ENCODE measurements at places on chromosomes 1 and 21.
A peak's percentile ranks its signal among the peaks of the same experiment; 100 is the strongest.

GRCh38 chr1:40036574-40036973 is 4.0 kb upstream of the CAP1 start:
- no peak for DNase-seq

DNA sequence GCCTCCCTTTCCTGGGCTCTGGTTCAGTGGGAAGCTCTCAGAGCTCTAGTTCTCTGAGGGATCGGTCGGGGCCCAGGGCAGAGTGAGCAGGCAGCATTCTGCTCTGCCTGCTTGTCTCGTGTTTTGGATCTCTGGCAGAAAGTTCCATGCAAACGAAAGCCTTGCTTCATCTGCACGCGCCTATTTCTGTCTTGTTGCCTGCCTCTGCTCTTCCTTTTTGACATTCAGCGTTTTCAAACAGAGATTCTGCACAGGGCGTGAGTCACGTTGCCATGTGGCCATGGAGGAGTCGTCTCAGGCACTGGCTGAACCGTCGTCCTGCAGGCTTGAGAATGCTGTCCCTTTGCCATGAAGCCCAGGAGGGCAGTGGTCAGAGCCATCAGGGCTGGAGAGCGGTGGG is 20.3 kb downstream of the AJAP1 start:
- DNase-seq: no peak

GRCh38 chr1:224014330-224014649 is 99.6 kb upstream of the FBXO28 start:
- no peak for DNase-seq

DNA sequence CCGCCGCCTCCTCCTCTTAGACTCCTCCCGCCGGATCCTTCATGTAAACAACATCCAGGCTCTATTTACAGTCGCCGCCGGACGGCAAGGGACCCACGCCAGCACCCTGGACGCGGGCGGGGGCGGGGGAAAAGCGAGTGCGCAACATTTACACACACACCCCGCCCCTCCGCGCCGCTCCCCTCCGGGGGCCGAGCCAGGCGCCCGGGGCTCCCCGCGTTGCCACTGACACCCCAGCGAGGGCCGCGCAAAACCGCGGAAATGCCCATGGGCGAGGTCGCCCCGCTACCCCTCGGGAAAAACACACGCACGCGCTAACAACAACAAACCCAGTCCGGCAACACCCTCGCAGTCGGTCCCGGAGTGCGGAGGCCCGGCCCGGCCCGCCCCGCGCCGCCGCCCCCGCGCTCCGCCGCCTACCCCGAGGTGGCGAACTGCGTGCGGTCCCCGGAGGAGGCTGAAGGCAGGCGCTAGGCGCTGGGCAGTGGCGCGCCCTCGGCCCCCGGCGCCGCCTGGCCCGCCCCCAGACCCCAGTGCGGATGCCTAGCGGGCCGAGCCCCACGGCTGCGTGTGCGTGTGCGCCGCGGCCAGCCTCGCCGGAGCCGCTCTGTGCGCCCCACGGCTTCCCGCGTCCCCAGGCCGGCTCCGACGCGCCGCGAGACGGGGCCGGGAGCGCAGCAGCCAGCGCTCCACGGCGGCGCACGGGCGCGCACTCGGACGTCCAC is 81.1 kb upstream of the AK4 start:
- DNase-seq: peak; percentile 50

Measured in NCI-H526 treated with DMSO at 0.1 percent for 48 hours (cell line).